Choroid plexus epithelial cell (primary cell): ENCODE measurements at places on chromosomes 3 and 15.

- no peak for DNase-seq
These were observed 244.5 kb upstream of the STT3B start for GRCh38 chr3:31288224-31288623.

DNA sequence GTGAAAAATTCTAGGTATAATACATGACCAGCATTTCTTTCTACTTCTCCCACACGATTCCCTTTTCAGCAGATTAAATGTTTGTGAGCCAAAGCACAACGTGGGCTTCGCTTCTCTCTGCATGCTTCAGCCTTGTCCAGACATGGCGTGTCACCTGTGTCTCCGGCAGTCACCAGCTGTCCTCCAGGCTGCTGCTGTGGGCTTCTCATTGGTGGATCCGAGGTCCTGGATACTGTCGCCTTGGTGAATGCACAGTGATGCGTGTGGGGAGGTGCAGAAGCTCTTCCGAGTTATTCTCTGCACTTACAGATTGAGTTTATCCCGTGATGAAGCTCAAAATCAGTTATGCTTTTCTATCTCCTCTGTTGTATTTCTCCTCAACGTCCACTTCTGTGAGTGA lies 23.0 kb upstream of the GOLGA8J start:
- DNase-seq: no peak

- DNase-seq: peak; percentile 82
These were observed 16.9 kb downstream of the MRPL46 start for GRCh38 chr15:88450125-88450798.

DNA sequence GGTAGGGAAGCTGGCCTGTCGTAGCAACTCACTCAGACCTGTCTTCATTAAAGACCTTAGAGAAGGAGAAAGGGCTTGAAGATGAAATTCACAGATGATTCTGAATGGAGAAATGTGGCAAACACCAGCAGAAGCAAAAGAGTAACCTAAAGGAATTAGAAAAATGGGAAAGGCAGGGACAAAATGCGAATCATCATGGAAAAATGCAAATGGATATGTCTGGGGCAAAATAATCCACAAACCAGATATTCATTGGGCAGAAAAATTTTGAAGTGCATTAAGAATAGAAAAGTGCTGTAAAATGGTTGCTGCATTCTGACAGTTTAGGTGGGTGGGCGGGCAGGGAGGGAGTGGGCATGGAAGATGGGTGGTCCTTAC lies 156.9 kb upstream of the RASGRP1 start:
- DNase-seq: no peak

GRCh38 chr3:38027466-38028465 lies 1.7 kb downstream of the PLCD1 start:
- DNase-seq: no peak

DNA sequence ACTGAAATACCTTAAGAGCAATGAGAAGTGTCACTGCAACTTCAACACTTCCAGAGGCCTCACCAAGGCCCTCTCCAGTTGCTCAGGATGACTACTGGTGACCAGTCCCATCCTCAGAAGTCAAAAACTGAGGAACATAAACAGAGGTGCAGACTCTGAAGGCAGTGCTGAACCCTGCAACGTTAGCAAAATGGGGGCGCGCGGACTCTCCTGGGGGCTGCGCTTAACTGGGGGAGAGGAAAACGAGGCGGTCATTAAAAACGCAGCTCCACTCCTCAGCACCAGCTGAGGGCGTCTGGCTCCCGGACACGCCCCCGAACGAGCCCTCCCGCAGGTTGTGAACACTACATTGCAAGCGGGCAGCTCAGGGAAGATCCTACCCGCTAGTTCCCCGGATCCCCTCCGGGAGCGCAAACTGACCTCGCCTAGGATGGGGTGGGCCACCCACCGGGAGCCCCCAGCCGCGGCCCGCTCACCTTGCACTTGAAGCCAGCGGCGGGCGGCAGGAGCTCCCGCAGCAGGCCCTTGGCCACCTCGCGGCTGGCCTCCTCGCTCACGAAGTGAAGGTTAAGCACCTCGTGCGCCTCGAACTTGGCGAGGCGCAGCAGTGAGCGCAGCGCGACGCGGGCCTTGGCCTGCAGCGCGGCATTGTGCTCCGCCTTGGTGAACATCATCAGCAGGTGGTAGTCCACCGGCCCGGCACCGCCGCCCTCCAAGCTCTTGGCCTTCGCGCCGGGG lies 711 bp downstream of the XXYLT1 start:
- DNase-seq: peak; percentile 64

DNA sequence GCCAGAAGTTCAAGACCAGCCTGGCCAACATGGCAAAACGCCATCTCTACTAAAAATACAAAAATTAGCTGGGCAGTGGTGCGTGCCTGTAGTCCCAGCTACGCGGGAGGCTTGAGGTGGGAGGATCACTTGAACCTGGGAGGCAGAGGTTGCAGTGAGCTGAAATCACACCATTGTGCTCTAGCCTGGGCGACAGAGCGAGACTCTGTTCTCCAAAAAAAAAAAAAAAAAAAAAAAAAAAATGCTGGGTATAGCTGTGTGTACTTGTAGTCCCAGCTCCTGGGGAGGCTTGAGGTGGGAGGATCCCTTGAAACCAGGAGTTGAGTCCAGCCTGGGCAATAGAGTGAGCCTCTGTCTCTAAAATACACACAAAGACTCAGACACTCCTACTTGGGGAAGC lies 32.0 kb downstream of the PPP1R2 start:
- no peak for DNase-seq

DNA sequence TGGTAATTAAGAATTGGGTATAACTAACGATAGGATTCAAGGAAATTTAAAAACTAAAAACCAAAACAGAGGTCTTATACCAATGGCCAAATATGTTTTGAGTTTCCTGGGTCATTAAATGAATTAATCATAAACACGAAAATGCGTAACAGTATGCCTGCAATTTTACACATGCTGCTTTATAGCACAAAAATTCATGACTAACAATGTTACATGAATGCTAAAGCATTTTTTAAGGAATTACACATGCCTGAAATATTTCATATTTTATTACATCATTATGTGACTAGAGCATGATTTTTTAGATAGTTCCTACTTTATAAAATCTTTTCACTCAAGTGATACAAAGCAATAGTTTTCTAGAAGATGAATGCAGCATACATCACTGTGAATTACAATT lies 74.7 kb downstream of the ZNF148 start:
- peak; percentile 56 for DNase-seq

DNA sequence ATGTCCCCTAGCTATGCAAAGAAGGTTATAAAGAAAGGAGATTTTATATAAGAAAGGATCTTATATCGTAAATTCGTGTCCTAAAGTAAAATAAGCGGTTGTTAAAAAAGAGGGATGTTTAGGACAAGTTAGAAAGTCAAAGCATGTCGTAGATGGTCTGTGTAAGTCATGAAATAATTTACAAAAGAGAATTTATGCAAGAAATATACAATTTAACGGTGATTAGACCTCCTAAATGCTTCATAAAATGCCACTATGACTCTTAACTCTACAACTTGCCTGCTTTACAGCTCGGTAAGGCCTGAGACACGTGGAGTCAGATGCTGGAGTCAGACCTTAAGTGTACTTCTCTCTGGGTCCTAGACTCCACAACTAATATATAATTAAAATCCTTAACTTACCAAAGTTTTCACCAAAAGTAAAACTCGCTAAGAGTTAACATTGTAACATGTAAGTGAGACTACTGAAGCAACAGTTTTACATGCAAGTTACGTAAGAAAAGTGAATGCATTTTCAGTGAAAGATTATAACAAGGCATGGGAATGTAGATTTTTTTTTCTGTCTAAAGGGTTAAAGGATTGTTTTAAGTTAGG lies 13.3 kb upstream of the SRPRB start:
- peak; percentile 13 for DNase-seq

DNA sequence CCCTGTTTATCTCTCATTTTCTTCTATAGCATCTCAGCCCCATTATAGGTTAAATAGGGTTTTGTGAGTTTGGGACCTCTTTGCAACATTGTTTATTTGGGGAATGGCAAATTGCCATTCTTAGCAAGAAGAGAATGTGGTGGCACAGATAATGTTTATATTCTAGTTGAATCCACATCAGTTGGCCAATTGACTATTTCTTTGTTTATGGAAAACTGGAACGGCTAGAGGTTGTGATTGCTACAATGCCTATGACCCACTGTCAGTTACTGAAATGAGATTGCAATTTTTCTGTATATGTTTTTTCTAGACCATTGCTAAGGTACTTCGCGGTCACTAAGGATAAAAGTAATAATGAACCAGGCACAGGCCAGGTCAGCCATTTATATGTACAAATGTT lies 44.6 kb upstream of the CFAP20DC start:
- no peak for DNase-seq

GRCh38 chr3:13475871-13476590 lies 4.1 kb upstream of the HDAC11 start:
- no peak for DNase-seq

DNA sequence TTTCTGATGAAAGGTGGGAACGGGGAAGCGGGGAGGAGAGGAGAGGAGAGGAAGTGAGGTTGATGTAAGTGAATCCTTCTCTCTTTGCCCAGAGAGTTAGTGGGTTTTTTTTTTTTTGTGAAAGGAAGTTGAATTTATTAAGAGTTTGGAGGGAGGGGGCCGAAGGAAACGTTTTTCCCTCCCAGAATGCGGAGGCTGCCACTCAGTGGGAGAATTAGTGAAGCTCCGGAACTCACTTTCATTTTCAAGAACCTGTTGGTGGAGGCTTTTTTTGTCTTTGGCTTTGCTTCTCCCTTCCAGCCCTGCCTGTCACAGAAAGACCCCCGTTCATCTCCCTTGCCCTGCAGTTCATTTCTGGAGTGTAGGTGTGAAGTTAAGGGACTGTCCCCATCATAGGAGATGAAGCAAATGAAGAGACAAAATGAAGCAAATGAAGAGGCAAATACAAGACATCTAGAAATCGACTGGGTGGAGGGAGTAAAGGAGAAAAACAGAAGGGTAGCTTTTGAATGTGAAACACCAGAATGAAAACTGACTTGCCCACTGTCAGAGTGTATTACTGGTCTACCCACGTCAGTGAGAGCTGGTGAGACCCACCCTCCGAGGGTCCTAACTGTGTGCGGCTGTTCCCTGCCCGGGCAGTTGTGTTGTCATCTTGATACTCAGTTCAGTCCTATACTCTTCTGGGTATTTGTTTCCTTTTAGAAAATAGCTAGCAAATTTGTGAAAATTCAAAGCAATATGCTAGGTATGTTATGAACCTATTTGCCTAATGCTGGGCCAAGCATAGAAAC lies 91.5 kb downstream of the ITPR1 start:
- DNase-seq: peak; percentile 36

- DNase-seq: peak; percentile 39
These were observed 579 bp upstream of the UBE3A start for GRCh38 chr15:25439369-25439836.

DNA sequence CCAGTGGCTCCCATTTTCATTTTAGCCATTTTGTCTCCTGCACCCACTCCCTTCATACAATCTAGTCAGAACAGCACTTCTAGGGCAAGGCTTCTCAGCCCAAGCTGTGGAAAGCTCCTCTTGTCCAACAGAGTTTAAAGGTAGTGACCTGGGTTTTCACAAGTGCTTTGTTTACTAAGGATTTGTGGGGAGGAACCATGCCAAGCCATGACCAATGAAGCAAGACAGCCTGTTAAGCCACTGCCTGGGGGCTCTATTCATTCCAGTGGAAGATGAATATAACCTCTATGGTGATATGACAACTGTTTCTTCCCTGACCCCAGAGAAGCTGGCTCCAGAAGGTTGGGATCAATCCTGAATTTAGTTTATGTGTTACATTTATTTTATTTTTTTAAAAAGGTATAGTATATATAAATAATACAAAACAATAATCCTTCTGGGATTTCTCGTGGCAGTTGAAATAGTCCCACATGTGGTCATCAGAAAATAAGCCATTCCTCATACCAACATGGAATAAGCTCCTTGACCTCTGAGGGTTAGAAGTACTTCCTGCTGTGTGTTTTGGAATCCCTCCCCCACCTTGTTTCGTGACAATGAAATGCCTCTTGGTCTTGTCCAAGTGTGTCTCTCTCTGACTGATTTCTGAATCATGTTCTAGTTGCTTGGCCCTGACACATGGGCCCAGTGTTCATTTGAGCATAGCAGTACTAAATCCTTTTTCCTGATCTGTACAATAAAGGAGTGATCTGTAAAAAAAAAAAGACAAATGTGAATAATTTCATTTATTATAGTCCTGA lies 13.3 kb upstream of the THUMPD3 start:
- DNase-seq: peak; percentile 59

DNA sequence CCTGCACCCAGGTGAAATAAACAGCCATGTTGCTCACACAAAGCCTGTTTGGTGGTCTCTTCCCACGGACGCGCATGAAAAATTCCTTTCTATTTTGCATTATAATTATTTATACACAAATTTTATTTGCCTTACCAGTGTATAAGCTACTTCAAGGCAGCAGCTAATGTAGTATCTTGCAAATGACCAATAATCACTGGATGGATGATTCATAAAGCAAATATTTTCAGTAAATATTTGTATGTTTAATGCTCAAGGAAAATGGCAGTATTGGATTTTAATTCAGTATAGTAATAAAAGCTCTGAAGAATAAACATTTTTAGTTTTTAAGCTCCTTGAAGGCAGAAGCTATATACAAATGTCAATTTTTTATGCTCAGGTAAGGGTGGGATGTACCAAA lies 158.7 kb upstream of the NANOGP8 start:
- peak; percentile 23 for DNase-seq

DNA sequence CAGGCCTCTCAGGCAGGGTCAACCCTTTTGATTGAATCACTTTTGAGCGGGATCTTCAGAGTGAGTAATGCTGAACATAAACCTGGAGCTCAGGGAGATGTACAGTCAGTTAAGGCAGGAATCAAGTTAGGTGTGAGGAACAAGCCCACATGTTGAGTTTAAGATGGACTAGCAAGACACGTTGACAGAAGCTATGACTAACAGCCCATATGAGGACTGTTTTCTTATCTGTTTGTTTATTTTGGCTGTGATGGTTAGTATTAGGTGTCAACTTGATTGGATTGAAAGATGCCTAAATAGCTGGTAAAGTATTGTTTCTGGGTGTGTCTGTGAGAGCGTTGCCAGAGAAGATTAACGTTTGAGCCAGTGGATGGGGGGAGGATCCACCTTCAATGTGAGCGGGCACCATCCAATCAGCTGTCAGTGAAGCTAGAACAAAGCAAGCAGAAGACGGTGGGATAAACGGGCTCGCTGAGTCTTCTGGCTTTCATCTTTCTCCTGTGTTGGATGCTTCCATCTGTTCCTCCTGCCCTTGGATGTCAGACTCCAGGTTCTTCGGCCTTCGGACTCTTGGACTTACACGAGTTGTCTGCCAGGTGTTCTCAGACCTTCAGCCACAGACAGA lies 232.3 kb upstream of the STAC start:
- DNase-seq: no peak

DNA sequence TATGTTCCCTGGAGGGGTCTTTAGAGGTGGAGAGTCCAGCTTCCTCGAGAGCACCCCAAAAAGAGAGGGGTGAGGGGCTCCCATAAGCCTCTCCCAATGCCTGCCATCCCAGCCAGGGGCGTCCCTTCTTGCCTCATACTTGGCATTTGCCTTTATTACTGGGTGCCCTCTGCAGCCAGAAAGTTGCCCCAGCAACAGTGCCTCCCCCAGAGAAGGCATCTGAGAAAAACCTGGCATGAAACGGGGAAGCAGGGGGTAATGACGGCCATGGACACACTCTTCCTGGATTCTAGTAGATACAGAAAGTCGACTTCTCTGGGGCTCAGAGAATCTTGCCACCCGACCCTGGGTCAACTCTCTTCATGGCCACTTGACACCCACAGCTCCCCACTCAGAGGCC lies 90.1 kb downstream of the PCSK6 start:
- no peak for DNase-seq
